Upper lobe of left lung (tissue), 6 donors: ENCODE measurements at places on chromosomes 2 and 18.

DNA sequence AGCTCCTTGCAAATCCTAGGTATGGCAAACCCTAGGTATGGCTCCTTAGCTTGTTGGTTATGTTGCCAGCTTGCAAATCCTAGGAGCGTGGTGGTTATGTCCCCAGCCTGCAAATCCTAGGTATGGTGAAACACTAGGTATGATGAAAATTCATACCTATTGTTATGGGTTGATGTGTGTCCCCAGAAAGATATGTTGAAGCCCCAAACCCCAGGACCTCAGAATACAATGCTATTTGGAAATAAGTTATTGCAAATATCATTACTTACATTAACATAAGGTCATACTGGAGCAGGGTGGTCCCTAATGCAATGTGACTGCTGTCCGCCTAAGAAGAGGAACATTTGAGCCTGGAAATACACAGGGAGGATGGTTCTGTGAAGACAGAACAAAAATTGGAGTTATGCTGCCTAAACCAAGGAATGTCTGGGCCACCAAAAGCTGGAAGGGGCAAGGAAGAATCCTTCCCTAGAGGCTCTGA lies 220.8 kb downstream of the MYCN start:
- no peak for DNase-seq

- peak; percentile 92 for DNase-seq
Observed at GRCh38 chr2:136025057-136025973, 39.9 kb upstream of the DARS1 start.

DNA sequence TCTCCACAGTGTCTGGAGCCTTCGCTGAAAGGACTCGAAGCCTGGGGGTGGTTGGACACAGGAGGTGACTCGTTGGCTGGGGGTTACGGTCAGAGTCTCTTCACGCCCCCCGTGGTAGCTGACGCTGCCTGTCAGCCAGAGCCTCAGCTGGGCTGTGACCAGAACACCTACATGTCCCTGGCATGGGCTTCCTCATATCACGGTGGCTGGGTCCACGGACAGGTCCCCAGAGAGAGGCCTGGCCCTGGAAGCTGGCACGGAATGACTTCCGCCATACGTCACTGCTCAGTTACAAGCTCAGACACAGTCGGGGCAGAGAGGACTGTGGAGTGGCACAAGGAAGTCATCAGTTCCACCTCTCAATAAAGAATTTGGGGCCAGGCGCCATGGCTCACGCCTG lies 28.5 kb downstream of the ITGB1BP1 start:
- no peak for DNase-seq

DNA sequence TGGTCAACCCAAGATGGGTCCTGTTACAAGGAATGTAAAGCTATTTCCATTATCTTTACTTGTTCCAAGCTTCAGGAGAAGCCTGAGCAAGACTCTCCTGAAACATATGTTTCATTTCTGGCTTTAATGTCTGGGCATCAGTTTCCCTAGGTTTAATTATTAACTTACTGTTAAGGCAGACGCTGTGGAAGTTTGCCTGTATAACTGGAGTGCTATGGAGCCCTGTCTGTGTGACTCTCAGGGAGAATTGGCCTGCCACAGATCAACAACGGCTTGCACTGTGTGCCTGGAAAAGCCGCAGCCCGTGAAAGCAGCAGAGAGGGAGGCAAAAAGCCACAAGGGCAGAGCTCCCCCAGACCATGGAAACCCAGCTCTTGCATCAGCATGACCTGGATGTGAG lies 22.1 kb upstream of the LONRF2 start:
- DNase-seq = no peak

- no peak for DNase-seq
Observed at GRCh38 chr18:38256366-38256765, 690.8 kb upstream of the CELF4 start.

DNA sequence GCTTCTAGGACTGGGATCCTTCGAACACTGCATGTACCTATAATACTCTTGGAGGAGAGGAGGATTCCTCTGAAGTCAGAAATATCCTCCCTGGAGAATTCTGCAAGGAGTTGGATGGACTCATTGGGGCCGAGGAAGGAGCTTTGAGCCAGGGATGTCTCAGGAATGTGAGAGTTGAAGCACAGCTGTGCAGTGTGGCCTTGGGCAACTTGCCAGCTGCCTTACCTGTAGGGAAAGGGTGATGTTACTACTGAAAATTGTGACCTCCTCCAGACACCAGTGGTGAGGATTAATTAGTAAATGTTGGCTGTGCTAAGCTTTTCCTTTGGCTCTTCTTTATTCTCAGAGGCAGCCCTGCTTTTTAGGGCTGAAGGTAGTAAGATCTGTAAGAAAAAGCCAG lies 41.4 kb downstream of the FMNL2 start:
- no peak for DNase-seq

- DNase-seq = no peak
Observed at GRCh38 chr2:186255823-186256222, 230.2 kb upstream of the ZC3H15 start.

- no peak for DNase-seq
Observed at GRCh38 chr2:222753251-222753824, 81.9 kb downstream of the MOGAT1 start.

DNA sequence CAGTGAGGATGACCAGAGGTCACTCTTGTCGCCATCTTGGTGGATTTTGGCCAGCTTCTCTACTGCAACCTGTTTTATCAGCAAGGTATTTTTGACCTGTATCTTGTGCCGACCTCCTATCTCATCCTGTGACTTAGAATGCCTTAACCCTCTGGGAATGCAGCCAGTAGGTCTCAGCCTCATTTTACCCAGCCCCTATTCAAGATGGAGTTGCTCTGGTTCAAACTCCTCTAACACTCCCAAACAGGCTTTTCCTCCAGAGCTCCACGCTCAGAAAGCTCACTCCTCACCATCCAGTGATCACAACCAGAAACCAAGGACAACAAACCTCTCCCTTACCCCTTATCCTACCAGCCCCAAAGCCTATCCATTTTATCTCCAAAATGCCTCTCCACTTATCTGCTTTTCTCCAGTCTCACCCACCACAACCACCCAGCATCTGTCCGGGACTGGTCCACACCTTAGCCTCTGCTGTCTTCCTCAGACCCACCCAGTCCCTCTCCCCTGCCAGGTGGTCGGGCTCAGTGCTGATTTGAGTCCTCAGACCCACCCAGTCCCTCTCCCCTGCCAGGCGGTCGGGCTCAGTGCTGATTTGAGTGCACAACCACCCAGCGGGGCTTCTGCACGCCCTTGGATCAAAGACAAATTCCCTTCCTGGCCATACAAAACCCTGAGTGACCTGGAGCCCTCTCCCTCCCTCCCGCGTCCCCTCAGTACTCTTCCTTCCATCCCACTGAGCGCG lies 11.7 kb upstream of the SMAD7 start:
- no peak for DNase-seq

- DNase-seq = peak; percentile 36
Observed at GRCh38 chr18:5298156-5298852, 2.8 kb upstream of the ZBTB14 start.
